Activated CD4-positive, CD25-positive, alpha-beta regulatory T cell treated with anti-CD3 and anti-CD28 coated beads, Interleukin-2, amount 50 U/mL, for 16 hours (primary cell): ENCODE measurements at places on chromosomes 1 and 21.

DNA sequence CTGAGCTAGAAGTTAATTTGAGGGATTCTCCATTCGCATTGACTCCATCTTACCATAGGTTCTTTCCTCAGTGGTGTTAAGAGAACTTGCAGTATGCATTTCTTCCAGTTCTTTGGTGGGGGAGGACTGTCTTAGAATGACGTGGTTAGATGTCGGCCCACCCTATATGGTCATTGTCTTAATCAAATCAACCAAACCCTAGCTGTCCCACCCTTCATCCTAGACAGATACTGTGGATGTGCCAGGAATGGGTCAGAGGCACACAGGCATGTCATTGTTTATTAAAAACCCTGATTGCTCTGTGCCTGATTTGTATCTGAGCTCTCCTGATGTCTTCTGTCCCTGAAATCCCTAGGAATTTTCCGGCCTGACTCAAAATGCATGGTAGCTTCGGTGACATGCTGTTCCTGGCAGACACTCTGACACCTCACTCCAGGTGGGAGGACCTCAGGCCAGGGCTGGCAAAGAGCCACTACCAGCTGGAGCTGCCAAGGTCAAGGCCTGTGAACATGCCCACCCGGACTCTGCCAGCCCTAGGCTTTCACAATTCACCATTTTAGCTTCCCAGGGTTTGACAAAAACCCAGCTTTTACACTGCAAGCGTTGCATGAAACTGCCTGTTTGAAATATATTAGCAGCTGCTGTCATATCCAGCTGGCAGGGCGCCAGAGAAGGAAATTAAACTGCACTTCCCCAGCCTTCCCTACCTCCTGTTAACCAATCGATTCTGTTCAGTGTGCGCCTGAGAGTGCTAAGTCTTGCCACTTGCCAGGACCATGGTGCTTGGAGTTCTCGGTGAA lies 134.0 kb downstream of the FAM78B start:
- no peak for DNase-seq

- no peak for DNase-seq
Observed at GRCh38 chr1:228540161-228540917, 53.2 kb downstream of the RNF187 start.

- DNase-seq, result no peak
Observed at GRCh38 chr1:168752171-168752832, 23.3 kb upstream of the DPT start.

DNA sequence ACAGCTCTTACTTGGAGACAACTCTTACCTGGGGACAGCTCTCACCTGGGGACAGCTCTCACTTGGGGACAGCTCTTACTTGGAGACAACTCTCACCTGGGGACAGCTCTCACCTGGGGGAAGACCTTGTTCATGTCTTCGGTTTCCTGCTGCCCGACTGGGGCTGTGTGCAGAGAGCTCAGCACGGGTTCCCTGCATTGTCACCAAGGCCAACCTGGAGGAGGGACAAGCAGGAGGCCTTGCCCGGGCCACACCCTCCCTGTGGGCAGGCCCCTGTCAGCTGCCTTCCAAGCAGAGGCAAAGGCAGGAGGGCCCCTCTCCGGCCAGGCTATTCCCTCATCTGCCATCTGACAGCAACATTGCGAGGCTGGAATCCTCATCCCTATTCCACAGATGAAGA lies at the start of gene LDLRAD1:
LDLRAD1 (minus strand) TSS at position 208 of the 400 bp plus-strand sequence; CDS start at position 134, 74 bp downstream.
- DNase-seq, result no peak

GRCh38 chr1:115041654-115042053 lies 12.0 kb downstream of the TSHB start:
- DNase-seq, result no peak

- DNase-seq, result peak; percentile 61
Observed at GRCh38 chr1:9275567-9276034, 17.1 kb upstream of the SPSB1 start.

DNA sequence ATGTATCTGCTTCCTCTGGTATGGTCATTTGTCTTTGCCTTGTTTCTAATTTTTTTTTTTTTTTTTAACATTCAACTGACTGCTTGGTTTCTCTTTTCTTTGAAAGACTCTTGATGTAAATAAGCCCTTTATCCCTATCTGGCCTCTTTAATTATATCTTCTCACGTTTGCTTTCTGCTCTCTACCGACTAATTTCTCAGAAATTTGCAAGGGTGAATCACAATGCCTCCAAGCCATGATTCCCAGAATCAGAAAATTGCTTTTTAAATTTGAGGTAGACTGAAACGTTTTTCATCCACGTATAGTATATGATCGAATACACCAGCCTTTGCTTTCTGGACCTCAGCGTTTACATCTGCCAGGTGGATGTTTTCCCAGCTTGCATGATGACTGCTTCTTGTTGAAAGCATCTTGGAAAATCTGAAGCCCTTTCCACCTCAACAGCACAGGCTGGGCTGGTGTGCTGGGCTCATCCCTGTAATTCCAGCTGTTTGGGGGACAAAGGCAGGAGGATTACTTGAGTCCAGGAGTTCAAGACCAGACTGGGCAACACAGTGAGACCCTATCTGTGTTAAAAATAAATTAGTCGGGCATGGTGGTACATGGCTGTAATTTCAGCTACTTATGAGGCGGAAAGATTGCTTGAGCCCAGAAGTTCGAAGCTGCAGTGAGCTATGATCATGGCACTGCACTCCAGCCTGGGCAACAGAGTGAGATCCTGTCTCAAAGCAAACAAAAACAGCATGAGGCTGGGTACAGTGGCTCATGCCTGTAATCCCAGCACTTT lies 35.0 kb upstream of the GPR137B start:
- DNase-seq, result no peak

- no peak for DNase-seq
Observed at GRCh38 chr1:50527249-50527986, 104.2 kb upstream of the DMRTA2 start.

GRCh38 chr1:69661686-69662085 lies 94.0 kb downstream of the LRRC7 start:
- no peak for DNase-seq

DNA sequence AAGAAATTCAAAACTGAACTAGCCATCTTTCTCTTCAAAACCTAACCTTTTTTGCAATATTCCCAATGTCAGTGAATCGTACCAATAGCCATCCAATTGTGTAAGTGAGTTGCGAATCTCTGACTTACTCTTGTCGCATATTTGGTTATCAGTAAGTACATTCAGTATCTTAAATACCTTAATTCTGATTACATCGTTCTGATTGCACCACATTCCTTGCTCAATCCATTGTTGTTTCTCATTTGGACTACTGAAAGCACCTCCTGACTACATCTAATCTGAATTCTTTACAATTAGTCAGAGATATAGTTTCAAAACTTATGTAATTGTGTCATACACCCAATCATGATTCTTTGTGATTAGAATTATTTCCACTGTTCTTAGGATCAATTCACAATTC lies 16.8 kb upstream of the BRINP3 start:
- no peak for DNase-seq
